ENCODE measurements at places on chromosomes 16 and 17. TPM values are rescaled to one million over a fixed set of nuclear protein-coding genes. Genes with fewer than 3 reads are reported as not detected.
A peak's percentile ranks its signal among the peaks of the same experiment; 100 is the strongest.

- peak; percentile 88 for DNase-seq
Observed at GRCh38 chr16:86681031-86681756, 102.8 kb downstream of the FOXL1 start.

- no peak for DNase-seq
Observed at GRCh38 chr17:28550858-28551257, 1.6 kb downstream of the UNC119 start.

DNA sequence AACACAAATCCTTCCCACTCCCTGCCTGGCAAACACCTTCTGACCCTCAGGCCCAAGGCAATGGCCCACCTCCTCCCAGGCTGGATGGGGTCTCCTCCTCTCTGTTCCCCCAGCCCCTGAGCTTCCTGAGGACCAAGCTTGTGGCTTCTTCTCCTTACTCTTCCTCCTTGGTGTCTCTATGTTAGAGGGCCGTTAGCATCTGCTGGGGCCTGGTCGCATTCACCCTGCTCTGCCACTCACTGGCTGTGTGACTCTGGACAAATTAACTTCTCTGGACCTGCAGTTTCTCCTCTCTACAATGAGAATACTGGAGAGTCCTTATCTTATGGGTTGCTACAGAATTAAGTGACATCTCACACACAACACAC lies 725 bp upstream of the MT2A start:
- DNase-seq: no peak

DNA sequence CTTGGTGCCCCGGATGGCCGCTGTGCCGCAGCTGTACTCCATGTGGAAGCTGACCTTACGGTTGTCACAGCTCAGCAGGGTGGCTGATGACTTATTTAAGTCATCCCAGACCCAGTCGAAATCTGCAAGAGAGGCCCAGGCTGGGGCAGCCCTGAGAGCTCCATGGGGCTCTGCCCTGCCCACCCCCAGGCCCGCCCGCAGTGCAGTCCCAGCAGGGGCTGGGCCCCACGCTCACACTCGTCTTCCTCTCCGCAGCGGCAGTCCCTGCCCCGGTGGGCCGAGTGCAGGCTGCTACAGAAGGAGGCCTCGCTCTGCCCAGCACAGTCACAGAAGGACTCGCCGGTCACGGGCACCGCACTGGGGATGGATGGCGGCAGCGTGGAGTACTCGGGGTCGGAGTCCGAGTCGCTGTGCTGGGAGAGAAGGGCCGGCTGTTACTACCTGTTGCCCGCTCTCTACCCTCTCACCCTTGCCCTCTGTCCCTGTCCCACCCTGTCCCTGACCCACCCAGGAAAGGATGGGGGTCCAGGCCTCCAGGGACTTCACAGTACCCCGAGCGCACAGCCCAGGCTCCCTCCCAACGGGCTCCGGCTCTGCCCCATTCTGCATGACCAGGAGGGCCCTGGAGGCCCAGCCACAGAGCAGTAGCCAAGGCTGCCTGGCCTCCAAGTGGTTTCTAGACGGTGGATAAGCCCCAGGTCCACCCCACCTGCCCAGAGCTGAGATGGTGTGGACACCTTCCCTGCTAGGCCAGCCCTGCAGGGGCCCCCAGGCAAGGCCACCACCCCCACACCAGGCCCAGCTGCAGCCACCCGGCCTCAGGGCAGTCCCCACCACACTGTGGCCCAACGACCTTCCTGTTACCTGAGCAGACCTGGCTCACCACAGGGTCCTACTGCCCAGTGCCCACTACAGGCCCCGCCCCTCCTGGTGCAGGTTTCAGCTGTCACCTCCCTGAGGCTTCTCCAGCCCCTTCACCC lies 3.9 kb downstream of the SPSB3 start:
- DNase-seq: no peak

- DNase-seq: peak; percentile 87
Observed at GRCh38 chr16:57304169-57305061, 19.9 kb upstream of the PLLP start.

GRCh38 chr16:31344712-31345111 lies 10.3 kb upstream of the ITGAX start:
- DNase-seq: no peak

GRCh38 chr17:15083225-15083624 lies 181.9 kb downstream of the PMP22 start:
- no peak for DNase-seq

GRCh38 chr16:71734511-71734910 lies 10.0 kb upstream of the PHLPP2 start:
- no peak for DNase-seq

The NUBP2 gene
- 53.7 TPM for total RNA-seq

The KRT32 gene
- total RNA-seq: 0.05 TPM

The MT3 gene
- total RNA-seq: not detected

Data from M059J (cell line).